ENCODE measurements at places on chromosomes 2 and 18.

DNA sequence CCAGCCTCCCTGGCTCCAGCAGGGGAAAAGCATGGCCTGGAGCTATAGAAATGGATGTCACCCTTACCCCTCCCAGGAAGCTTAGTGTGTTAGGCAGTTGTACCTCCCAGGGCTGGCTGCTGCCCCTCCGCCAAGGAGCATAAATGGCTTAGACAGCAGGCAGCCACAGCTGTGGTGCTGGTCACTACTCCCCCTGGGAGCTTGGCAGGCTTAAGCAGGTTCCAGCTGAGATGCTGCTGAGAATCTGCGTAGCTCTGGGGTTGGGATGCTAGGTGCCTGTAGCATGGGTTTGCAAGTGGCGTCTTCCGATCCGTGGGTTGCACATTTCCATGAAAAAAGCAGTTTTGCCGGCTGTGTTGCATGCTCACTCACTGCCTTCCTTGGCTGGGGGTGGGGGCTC is 369.7 kb downstream of the CTNNA2 start:
- DNase-seq: no peak

DNA sequence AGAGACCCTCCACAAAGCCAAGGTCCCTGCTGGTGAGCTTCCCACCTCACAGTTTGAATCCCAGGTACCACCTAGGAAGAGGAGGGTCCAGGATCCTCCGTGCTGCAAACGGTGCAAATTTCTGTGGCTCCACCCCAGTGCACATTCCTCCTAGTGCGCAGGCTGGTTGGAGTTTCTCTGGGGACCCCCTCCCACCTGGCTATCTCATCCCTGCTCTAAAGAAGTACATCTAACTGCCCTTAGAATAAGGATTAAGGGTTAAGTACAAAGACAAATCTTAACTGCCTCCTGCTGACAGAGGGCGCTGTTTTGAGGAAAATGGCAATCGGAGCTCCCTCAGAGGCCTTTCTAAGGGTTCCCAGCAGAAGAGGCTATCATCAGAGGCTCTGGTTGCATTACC is 109.6 kb upstream of the FSIP2 start:
- DNase-seq: no peak

GRCh38 chr2:181264441-181264840 is 192.7 kb upstream of the ITGA4 start:
- no peak for DNase-seq

- DNase-seq: no peak
Measured at GRCh38 chr2:41087946-41088345, 636.1 kb upstream of the SLC8A1 start.

- DNase-seq: no peak
Measured at GRCh38 chr2:29189052-29189451, 73.8 kb downstream of the CLIP4 start.

DNA sequence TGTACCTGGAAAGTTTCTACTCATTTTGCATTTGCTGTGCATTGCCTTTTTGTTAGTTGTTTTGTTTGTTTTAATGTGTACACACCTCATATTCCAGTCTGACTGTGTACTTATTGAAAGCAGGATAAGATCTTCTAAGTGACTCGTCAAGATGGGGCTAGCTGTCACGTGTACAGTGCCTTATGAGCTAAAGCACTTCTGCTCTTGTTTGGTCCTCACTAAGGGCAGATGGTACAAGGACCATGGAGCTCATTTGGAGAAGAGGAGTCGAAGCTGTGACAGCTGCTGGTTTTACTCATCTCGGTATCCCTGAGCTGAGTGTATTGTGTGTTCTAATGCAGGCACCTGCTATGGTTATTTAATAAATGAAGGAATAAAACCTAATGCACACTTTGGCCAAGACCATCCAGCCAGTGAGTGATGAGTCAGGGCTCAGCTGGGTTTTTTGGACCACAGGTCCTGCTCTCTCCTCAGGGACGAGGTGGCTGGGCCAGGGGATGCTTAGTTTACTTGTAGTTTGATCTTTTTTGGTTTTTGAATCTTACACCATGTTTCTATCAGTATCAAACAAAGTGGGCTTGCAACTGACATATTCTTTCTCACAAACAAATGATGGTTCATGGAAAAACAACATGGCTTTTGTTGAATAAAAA is 152.5 kb upstream of the APCDD1 start:
- DNase-seq: no peak

DNA sequence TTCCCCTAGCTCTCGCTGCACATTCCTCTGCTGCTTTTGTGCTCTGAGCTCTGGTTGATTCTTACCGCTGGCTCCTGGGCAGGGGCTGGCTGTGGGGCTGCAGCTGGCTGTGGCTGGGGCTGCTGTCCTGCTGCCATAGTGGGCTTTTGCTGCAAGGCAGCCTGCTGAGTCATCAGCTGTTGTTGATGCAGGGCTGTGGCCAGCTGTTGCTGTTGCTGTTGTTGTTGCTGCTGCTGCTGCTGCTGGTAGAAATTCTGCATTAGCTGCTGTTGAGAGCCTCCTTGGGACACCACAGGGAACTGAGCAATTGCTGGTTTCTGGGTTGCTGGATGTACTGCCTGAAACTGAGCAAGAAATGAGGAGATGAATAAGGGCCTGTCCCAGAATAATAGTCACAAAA is 77.2 kb upstream of the NFU1 start:
- DNase-seq: no peak

DNA sequence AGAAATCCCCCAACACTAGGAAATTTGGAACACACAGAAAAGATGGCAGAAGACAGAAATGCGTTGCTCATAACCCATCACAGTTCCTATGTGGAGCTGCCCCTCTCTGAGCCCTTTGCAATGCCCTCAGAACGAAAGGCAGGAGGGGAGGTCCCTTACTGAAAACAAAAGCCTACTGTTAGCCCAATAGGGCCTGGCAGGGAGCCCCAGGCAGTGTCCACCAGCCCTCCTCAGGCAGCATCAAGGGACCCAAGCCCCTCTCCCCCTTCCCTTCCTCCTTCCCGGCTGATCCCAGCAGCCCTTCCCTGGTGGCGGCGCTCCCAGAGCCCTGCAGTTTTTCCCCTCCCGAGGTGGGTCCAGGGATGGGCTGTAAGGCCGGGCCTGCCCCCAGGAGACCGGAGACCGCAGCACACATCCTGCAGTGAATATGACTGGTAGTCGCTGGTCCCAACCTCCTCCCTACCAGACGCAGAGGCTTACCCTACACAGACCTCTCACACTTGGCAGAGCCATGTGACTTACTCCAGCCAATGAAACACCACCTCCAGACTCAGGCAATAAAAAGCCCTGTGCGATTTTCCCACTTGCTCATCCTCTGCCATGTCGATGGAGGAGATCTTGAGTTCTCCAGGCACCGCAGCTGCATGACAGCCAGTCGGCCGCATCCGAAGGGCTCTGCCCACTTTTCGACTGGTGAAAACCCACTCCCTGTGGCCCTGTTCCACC is 19.4 kb upstream of the DUSP2 start:
- no peak for DNase-seq

DNA sequence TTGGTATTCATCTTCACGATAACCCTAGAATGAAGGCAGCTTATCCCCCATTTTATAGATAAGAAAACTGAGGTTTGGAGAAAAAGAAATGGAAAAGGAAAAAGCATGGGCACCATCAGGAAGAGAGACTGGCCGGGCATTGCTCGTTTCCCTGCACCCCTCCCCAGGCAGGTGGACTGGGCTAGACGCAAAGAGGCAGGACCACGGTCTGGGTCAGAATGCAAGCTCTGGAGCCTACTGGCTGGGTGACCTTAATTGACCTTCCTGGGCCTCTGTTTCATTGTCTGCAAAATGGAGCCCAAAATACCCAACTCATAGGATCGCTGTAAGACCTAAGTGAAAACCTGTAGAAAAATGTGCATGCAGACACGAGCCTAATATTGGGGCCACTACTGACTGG is 135.3 kb upstream of the GLI2 start:
- no peak for DNase-seq

- no peak for DNase-seq
Measured at GRCh38 chr2:14011190-14011589, 621.3 kb upstream of the LRATD1 start.

GRCh38 chr18:55237660-55238059 is 278.4 kb upstream of the CCDC68 start:
- DNase-seq: no peak

DNA sequence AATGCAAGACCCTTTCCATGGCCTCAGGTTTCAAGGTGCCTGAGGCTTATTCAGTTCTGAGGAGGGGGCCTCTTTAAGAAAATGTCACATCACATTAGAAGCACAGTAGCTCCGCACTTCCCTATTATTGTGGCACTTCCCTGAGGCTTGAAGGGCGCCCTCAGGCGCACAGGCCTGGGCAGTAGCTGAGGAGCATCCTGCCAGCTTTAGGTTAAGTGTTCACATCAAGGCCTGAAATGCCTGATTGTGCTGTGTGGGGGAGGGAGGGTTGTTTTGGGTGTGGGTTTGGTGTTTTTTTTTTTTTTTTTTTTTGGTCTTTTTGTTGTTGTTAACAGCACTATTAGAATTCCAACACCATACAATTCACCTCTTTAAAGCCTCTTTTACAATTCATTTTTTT is 107.9 kb downstream of the CABLES1 start:
- no peak for DNase-seq

DNA sequence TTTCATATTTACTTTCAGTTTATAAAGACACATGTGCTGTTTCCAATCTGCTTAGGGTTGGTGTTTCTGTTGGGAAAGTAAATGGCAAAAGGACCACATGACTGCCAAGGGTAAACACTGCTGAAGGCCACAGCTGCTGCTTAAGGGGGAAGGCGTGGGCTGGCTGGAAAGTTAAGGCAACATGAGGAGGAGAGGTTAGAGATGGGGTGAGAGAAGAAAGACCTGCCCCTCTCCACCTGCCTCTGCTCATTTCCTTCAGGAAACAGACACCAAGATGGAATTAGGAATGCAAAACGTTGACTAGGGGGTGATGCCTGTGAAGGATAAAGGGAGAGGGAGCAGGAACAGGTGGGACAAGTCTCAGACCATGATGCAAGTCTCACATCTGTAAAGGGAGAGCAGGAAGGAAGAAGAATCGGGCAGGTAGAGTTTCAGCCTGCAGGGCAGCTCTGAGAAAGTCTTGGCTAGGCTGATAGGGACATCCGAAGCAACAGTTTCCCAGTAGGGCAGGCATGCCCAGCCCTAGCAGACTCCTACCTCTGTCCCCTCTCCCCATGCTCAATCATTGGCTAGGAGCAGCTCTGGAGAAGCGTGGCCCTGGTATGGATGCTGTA is 86.0 kb downstream of the CDC42EP3 start:
- peak; percentile 73 for DNase-seq

DNA sequence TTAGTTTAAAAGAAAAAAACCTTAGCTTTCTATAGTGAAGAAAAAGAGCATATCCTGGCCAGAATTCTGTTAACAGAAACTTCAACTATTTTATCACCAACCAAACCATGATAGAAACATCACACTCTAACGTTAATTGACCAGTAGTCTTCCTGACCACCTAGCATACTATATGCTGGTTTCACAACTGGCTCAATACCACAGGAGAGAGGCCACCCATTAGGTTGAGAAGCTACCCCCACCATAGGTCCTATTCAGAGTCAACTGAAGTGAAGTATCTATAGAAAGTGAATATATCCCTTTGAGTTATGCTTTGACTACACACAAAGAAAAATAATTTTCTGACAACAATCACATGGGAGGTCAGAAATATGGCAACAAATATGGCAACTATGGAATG is 85.2 kb upstream of the STK17B start:
- DNase-seq: no peak

- no peak for DNase-seq
Measured at GRCh38 chr2:115400940-115401339, 958.5 kb downstream of the DPP10 start.

- DNase-seq: no peak
Measured at GRCh38 chr18:34807106-34807796, 97.2 kb downstream of the DTNA start.

DNA sequence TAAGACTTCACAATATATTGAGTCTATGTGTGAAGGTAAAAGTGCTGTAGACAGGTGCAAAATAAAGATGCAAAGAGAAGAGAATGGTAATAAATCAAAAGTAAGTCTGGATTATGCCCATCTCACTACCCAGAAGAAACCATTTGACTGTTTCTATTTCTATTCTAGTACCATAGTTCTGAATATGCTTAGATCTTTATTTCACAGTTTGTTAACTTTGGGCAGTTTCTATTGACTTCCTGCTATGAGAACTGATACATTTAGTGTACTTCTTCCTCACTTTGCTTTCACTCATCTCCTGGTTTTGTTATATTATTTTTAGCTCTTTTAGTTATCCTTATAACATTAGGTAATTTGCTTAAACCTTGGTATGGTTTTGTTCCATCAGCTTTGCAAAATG is 94.9 kb downstream of the HS1BP3 start:
- DNase-seq: no peak

GRCh38 chr2:105329561-105330495 is at the start of gene TGFBRAP1:
Gene TGFBRAP1 (minus strand): TSS chr2:105329735. CDS start chr2:105308301, 21,434 bp downstream.
- peak; percentile 54 for DNase-seq
